ENCODE measurements at places on chromosomes 3 and 15.

DNA sequence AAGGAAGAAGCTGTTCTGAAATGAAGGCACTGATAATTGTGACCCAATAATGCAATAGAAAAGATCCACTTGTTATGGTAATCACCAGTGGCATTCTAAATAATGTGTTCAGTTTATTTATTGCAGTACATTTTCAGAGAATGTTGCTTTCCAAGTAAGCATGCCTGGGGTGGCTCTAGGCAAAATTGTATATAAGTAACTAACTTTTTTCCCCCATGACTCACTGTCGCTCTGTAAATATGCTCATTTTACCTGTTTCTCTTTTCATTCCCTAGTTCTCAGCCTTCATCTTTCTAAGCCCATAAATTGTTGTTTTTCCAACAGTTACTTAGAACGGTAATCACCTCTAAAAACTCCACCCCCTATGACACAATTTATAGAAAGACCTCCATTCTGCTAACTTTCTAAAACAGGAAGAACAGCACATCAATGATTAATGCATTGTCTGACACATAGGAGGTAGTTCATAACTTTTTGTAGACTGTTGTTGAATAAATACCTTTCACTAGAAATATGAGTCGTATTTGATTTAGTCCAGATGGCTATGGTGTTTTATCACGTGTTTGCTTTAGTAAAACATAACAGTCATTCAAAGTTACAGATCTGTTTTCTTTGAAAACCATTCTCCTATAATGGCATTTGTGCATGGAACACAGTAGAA lies 143.1 kb downstream of the LSAMP start:
- H3K4me3 ChIP-seq: no peak overlapping the region
- H3K27ac ChIP-seq: no peak overlapping the region
- no peaks in the 10 kb centered on the region for H3K4me1 ChIP-seq
- no peaks in the 10 kb centered on the region for H3K36me3 ChIP-seq
- no peak for DNase-seq

GRCh38 chr3:51391566-51392354 lies 675 bp downstream of the RBM15B start:
- peak overlapping the region; percentile 90 for H3K4me3 ChIP-seq
- peaks cover 39% of the 10 kb centered on the region for H3K36me3 ChIP-seq
- peaks cover 59% of the 10 kb centered on the region for H3K4me1 ChIP-seq
- DNase-seq: peak; percentile 30

GRCh38 chr3:188164248-188164687 lies 10.3 kb downstream of the LPP start:
- no peaks in the 10 kb centered on the region for H3K36me3 ChIP-seq
- no peak overlapping the region for H3K27ac ChIP-seq
- peaks cover 6% of the 10 kb centered on the region for H3K27me3 ChIP-seq
- DNase-seq: no peak
- peaks cover 12% of the 10 kb centered on the region for H3K4me1 ChIP-seq

GRCh38 chr15:92377083-92377789 lies 16.4 kb upstream of the ST8SIA2 start:
- H3K36me3 ChIP-seq: no peaks in the 10 kb centered on the region
- no peaks in the 10 kb centered on the region for H3K27me3 ChIP-seq
- H3K27ac ChIP-seq: no peak overlapping the region
- H3K4me1 ChIP-seq: no peaks in the 10 kb centered on the region
- H3K4me3 ChIP-seq: no peak overlapping the region

DNA sequence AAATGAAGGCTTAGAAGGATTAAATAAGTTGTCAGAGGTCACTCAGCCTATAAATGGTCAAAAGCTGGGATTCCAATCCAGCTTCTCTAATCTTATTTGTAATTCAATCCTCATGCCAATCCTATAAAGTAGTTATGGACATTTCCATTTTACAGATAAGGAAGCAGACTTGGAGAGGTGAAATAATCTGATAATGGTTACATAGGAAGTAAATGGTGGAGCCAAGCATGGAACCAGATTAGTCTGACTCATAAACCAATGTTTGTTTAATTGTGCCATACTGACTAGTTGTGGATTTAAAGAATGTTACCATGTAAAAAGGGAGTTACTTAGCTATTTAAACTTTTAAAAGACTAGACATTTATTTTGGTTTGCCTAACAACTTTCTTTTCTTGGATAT lies 59.7 kb downstream of the KCNAB1 start:
- no peak overlapping the region for H3K27ac ChIP-seq
- H3K27me3 ChIP-seq: peaks cover 2% of the 10 kb centered on the region
- no peaks in the 10 kb centered on the region for H3K36me3 ChIP-seq
- no peak overlapping the region for H3K4me3 ChIP-seq
- no peaks in the 10 kb centered on the region for H3K4me1 ChIP-seq

- no peak overlapping the region for H3K27ac ChIP-seq
- DNase-seq: no peak
- H3K36me3 ChIP-seq: no peaks in the 10 kb centered on the region
Observed at GRCh38 chr15:101157721-101158120, 94.1 kb downstream of the CHSY1 start.

DNA sequence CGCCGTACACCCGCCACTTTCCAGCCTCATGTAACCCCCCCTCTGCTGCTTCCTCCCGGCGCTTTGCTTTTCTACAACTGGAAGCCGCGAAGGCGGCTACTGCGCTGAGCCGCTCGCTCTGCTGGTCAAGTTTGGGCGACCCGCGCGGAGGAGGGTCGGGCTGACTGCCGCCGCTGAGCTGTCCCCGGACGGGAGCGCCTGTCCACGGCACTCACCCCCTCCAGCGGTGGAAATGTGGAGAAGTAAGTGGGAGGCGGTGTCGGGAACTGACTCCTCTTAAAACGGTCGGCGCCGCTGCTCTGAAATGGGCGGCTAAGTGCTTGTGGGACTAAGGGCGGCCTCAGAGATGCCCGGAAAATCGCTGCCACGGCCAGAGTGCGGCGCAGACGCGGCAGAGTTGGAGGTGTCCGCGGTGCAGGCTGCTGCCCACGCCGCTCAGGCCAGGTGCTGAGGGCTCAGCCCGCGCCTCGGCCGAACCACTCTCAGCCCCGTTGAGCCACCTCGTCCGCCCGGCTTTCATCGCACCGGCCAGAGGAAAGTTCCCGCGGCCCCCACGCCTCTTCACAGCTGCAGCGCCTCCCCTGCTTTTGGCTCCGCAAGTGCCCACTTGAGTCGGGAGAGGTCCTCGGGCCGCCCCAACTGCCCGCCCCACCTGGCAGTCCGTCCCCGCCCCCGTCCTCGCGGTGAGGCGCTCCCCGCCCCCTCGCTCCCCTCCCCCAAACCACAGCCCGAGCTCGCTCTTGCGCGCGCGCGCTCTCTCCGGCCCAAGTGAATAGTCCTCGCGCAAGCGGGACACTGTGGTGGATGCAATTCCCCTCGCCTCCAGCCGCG lies at the start of gene EPHA6:
Gene EPHA6, plus strand, starts transcription at position 775 of the 831 bp plus-strand sequence.
- H3K27me3 ChIP-seq: peaks cover 13% of the 10 kb centered on the region
- H3K36me3 ChIP-seq: no peaks in the 10 kb centered on the region
- H3K4me3 ChIP-seq: peak within 1 kb of the TSS; percentile 95
- H3K4me1 ChIP-seq: peaks cover 8% of the 10 kb centered on the region

- no peaks in the 10 kb centered on the region for H3K4me1 ChIP-seq
- no peak overlapping the region for H3K4me3 ChIP-seq
- no peaks in the 10 kb centered on the region for H3K36me3 ChIP-seq
- no peak for DNase-seq
Observed at GRCh38 chr15:57865294-57865693, 158.8 kb downstream of the POLR2M start.

GRCh38 chr3:71955240-71956068 lies 170.5 kb upstream of the PROK2 start:
- peak; percentile 65 for DNase-seq
- peaks cover 18% of the 10 kb centered on the region for H3K4me1 ChIP-seq
- peaks cover 5% of the 10 kb centered on the region for H3K27me3 ChIP-seq
- H3K4me3 ChIP-seq: no peak overlapping the region
- H3K27ac ChIP-seq: no peak overlapping the region
- no peaks in the 10 kb centered on the region for H3K36me3 ChIP-seq

All from endothelial cell (in vitro differentiated cells).